ENCODE measurements at places on chromosomes 4 and X.
A peak's percentile ranks its signal among the peaks of the same experiment; 100 is the strongest.

DNA sequence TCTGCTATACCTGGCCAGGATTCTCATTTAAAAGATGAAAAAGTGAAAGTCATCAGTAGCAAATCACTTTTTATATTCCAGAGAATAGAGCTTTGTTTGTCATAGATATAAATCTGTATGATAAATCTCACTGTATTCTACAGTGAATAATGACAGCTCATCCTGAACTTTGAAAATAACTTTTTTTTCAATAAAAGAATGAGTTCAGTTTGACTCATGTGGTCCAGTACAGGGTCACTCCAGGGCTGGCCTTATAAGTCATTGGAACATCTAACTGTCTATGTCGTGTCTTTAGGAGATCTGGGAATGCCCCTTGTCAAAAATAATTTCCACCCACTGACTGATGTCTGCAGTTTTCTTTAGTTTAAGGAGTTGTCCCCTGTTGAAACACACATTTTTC is 18.5 kb upstream of the CXCL8 start:
- no peak for DNase-seq

GRCh38 chr4:139146926-139147629 is 29.9 kb downstream of the ELF2 start:
- DNase-seq, result no peak

DNA sequence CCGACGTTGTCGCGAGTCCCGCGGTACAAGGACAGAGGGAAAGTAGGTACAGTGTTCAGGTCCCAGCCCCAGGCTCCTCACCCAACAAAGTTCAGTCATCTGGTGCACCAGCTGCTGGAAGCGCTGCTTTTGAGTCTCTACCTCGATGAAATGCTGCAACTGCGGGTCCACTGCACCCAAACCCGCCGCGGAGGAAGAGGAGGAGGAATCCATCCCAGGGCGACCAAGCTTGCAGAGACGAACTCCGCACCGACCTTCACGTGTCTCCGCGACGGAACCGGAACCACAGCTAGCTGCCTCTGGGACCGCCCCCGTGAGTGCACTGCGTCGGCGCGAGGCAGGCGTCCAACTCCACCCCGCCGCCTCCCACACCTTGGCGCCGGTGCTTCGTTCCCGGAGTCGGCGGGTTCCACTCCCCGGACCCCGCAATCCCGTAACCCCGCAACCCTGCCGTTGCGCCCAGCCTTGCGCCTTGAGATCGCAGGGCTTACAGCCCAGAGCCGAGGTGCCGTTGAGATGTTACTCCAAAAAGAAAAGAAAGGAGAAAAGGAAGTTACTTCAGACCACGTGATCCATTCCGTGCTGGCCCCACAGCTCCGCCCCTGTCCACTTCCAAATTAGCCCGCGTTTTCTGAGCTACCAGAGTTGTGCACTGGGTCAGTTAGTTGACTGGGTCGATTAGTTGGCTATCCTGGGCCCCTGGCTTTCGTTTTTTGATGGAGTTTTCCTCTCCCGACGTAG is at the start of gene TIMM8A:
TSS of gene TIMM8A (minus strand) at position 291 of the 741 bp plus-strand sequence. CDS start at position 213, 78 bp downstream.
- peak; percentile 68 for DNase-seq

DNA sequence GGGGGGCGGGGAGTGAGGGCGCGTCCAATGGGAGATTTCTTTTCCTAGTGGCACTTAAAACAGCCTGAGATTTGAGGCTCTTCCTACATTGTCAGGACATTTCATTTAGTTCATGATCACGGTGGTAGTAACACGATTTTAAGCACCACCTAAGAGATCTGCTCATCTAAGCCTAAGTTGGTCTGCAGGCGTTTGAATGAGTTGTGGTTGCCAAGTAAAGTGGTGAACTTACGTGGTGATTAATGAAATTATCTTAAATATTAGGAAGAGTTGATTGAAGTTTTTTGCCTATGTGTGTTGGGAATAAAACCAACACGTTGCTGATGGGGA is 1.1 kb downstream of the HTT start:
- no peak for DNase-seq

GRCh38 chrX:46573892-46574773 is 568 bp downstream of the CHST7 start:
- peak; percentile 57 for DNase-seq

DNA sequence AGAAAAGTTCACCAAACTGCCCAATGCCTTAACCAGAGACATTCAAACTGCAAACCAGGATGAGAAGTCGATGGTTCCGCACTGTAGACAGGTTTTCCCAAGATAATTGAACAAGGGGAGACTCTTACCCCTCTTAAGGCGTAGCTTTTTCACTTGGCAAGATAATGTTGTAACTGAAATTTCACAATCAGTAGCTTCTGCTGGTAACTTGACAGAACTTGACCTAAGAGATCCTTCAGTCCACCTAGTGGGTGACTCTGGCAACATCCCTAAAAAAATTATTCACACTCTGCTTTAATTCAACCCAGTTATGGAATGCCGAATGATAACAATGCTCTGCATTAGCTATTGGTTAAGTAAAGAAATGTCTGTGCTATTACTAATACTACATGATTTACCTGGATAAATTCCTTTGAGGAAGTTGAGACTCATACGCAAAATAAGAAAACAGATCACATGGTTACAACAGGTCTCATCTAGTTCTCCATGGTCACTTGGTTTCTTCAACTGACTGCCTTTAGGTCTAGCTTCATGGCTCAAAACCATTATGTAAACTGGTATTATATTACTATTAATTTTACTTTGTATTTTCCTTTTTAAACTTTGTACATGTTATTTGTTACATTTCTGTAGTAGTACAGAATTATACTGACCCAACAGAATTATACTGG is 9.1 kb downstream of the ELF2 start:
- DNase-seq, result peak; percentile 62

GRCh38 chr4:8725845-8726244 is 133.3 kb downstream of the CPZ start:
- no peak for DNase-seq

GRCh38 chrX:53678667-53679066 is 7.9 kb downstream of the HUWE1 start:
- no peak for DNase-seq

- peak; percentile 49 for DNase-seq
Observed at GRCh38 chr4:15598644-15599043, 56.5 kb downstream of the FBXL5 start.

DNA sequence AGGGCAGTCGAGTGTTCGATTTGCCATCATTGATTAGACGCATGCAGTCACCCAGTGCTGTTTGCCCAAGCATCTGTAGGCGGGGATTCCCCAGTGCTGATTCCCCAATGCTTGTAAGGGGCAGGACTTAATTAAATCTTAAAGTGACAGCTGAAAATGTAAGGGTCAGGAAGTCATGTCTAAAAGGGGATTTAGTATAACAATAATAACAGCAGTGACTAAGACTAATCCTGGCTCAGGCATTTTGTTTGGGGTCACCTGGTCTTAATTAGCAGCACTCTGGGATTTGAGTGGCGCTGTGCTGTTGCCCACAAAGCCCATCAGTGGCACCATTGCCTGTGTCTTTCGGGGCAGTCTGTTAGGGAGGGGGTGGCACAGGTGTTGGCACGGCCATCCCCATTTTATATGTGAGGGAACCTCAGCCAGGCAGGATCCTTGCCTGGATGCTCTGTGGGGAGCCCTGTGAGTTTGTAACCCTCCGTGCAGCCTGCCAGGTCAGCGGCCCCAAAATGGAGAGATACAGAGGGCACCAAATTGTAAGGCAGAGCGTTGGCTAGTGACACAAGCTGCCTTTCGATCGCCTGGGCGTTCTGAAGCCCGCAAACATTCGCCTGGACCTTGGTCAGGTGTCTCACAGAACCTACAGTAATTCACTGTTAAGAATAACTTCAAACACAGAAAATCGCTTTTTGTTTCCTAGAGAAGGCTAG is 146.7 kb downstream of the TBL1X start:
- DNase-seq, result no peak

- DNase-seq, result peak; percentile 84
Observed at GRCh38 chrX:7139202-7140081, 8.1 kb upstream of the STS start.

DNA sequence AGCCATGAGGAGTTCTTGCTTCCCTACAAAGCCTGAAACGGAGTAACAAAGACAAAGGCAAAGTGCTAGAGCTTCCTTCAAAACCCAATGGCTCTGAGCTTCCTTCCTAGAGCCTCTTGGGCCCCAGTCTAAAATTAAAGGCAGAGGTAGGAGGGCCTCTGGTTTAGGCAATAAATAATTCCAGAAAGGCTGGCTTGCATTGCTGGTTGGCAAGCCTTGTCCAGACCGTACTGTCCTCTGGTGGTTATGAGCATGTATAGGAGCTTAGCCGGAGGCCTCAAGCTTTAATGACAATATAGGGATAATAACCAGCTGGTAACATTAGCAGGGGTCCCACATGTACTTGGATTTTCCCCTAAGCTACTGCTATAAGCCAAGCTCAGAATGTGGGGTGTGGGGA is 237.3 kb downstream of the AR start:
- no peak for DNase-seq
